Lung (tissue), 17 donors: ENCODE measurements at places on chromosomes 1 and 21. TPM values are rescaled to one million over a fixed set of nuclear protein-coding genes. Genes with fewer than 3 reads are reported as not detected.

The TLR5 gene
- total RNA-seq: 14.2 TPM

The TP53BP2 gene
- 60.7 TPM for total RNA-seq

The EFCAB14 gene
- total RNA-seq: 132 TPM

The DIRAS3 gene
- 3.5 TPM for total RNA-seq

The LCE1D gene
- not detected for total RNA-seq
